Activated CD4-positive, alpha-beta T cell treated with anti-CD3 and anti-CD28 coated beads, Interleukin-2, amount 50 U/mL, for 16 hours (primary cell): ENCODE measurements at places on chromosomes 13 and 19.

DNA sequence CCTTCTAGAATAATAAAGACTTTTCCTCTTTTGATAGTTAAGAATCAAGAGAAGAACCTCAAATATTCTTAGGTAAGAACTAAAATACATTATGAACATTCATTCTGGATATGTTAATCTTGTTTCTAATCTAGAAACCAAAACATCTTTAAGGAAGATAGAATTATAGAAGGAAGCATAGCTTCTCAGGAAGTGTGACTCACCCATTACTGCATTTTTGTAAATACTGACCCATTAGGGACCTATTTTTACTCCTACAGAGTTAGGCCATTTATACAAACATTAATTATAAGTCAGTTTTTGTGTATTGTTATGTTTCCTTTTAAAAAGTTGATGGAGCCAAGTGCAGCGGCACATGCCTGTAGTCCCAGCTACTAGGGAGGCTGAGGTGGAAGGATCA lies 147.1 kb downstream of the NUFIP1 start:
- DNase-seq, result no peak

DNA sequence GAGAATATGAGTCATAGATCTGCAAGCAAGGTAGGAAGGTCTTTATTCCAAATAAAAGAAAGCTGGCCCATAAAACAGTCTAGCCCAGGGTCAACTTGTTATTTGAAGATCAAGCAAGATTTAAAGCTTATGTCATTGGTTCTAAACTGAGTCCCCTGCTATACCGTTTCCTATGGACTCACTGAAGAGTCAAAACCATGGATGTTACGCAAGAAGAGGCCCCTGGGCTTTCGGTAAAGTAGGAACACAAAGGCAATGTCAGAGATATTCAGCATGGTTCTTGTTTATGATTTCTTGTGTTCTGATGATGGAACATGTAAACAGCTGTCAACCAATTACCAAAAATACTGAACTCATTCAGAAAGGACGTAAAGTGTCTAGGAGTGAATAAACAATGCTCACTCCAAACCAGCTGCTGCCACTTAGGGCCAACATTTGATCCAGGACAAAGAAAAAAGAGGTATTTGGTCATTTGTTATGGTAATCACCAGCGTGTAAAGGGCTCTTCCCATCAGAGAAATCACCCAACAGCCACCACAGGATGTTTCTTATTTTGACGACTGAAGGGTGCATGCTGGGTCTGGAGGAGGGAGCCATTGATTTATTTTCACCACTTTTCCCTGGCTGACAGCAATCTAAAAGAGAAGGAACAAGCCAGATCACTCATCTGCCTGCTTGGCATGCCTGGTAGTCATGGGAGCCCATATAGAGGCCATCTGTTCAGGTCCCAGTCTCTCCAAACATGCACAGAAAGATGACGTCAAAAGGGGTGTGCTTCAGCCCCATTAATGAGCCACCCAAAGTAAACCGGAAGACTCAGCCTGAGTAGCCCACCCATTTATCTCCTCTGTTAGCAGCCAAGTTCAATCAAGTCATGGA lies 68.3 kb downstream of the FGF14 start:
- no peak for DNase-seq

DNA sequence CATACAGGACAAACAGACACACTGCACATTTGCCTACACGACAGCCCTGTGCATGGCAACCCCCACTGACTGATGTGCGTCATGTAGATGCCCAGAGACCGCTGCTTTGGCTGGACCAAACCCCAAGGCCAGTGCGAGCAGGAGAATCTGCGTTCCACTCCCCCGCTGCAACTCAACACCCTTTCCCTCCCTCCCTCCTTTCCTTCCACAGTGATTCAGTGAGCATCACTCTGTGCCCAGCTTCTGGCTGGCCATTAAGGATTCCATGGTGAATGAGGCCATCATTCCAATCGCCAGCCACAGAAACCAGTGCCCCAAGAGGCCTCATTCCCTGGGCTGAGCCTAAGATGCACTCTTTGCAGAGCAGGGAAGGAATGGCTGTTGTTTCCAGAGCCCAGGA lies 61.6 kb downstream of the GSX1 start:
- no peak for DNase-seq

GRCh38 chr13:45630791-45631190 lies 15.3 kb upstream of the ERICH6B start:
- no peak for DNase-seq

DNA sequence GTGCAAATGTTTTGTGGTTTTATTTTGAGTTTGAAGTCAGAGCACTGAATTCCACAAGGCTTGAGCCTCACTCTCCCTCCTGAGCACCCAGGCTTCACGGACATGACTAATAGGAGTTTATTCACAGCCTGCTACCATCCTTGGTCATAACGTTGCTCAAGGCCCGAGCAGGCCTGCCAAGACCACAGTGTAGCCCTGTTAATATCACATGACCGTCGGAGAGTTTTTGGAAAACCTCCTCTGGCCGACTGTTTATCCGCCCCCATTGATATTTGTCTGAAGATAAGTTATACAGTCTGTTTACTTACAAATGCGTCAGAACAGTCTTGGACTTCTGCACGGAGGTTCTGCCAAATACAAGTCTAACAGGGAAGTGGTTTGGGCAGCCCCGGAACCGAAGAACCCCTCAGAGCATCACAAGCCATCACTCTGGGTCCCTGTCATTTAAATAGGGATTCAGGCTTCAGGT lies 89.9 kb downstream of the COL4A2 start:
- no peak for DNase-seq

DNA sequence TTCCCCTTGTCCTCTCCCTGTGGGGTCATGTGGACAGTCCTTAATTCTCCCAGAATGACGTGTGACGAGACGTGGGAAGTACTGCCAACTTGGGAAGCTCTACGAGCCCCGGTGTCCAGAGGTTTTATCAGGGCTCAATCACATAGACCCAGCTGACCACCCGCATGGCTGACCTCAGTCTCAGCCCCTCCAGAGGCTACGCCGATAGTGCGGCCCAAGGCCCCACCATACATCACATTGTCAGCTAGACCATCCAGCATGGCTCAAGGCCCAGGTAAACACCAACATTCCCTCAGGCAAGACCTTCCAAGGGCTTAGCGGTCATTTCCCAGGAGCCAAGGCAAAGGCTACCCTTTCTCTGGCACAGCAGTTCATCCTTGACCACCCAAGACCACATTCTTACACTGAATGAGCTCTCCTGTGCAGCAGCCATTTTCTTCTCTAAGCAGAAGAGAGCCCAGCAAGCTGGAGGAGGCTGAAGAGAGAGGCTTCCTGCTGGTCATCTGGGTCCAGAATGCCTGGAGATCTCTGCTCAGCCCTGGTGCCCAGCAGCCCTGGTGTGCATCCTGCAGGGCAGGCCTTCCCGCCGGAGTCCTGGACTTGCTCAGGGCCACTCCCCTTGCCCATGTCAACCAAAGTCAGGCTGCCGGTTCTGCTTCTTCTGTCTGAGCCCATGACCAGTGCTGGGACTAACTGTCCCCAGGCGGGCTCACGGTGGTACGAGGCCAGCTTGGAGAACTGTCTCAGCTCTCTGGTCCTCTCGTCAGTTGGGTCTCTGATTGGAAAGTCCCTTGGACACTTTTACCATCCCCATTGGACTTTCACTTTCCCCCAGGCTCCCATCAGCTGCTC lies 7.9 kb upstream of the F10 start:
- no peak for DNase-seq

DNA sequence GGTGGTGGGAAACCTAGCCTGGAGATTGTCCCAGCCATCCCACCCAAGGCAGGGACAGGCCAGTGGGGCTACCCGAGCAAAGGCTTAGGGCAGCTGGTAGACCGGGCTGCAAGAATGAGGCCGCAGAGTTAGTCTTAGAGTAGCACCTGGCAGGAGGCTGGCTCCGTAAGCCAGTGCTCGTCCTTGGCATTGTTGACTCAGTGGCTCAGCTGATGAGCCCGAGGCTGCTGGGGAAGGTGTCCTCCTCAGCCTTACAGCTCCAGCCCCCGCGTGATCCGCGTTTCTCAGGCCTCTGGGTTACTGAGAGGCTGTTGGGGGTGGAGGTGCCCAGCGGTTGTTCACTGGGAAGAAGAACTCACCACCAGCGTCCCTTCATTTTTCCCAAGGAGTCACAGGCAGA lies 24.7 kb downstream of the PPP1R37 start:
- DNase-seq, result no peak

DNA sequence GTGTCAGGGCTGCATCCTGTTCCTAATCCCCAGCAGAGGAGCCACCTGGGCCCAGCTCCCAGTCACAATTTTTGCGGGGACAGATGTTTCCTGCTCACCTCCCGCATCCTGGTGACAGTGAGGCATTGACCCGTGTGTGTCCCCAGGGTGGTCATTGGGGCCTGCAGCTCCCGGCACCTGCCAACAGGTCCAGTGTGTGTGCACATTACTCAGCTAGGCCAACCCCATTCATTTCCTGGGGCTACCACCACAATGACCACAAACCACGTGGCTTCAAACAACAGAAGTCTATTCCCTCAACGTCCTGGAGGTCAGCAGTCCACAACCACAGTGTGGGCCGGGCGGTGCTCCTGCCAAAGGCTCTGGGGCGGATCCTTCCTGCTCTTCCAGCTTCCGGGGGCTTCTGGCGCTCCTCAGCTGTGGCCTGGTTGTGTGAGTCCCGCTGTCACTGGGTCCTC lies 11.9 kb upstream of the F2RL3 start:
- no peak for DNase-seq

- no peak for DNase-seq
Observed at GRCh38 chr13:96052656-96053002, 572 bp downstream of the UGGT2 start.

DNA sequence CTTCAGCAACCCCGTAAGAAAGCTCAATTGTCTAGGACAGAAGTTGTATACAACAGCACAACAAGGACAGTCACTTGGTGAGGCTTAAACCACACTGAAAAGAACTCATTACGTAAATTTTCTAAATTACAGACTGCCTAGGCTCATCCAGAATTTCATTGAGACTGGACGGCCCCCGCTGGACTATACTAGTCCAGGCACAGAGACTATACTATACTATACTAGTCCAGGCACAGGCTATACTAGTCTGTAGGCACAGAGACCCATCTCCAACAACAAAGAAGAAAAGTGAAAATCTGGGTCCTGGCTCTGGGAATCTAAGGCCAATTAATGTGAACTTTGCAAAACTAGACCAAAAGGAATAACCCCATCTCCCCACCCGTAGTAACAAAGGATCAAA lies 700 bp downstream of the ZNF816 start:
- peak; percentile 0 for DNase-seq

DNA sequence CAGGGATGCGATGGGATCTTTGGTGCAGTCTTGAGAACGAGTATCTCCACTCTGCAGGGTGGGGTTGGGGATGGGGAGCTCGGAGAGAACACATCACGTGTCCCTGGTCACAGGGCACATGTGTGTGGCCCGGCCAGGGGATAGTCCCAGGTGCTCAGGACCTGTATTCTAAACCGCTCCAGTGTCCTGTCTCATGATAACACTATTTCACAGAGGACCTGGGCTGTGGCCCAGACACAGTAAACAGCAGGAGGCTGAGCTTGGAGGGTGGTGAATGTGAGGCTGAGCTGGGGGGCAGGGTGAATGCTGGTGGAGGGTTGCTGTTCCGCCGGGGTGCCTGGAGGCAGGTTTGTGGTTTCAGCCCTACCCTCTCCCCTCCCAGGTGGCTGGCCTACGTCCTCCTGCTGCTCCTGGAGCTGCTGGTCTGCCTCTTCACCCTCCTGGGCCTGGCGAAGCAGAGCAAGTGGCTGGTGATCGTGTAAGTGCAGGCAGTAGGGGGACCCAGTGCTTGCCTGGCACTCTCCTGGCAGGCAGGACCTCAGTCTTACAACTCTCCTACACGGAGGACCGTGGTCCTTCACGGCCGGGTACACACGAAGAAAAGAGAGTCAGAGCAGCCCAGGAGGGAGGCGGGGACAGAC lies 11.1 kb downstream of the TTYH1 start:
- no peak for DNase-seq

- DNase-seq, result no peak
Observed at GRCh38 chr19:588741-589692, 664 bp upstream of the HCN2 start.

DNA sequence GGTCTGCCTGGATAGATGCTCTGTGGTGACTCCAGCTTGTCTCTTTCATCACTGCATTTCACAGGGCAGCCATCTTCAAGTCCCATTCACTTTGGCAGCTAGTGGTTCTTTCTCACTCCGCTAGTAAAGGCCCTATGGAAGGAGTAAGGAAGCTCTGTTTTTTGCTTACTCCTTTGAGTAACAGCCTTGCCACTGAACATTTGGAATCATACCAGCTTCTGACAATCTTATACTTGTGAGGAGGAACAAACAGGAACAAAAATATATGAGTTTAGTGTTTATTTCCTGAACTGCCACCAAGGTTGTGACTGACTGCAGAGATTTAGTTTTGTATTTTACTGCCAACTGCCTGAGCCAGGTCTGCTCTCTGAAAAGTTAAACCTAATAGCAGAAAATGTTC lies 38.7 kb downstream of the KCTD4 start:
- DNase-seq, result no peak

DNA sequence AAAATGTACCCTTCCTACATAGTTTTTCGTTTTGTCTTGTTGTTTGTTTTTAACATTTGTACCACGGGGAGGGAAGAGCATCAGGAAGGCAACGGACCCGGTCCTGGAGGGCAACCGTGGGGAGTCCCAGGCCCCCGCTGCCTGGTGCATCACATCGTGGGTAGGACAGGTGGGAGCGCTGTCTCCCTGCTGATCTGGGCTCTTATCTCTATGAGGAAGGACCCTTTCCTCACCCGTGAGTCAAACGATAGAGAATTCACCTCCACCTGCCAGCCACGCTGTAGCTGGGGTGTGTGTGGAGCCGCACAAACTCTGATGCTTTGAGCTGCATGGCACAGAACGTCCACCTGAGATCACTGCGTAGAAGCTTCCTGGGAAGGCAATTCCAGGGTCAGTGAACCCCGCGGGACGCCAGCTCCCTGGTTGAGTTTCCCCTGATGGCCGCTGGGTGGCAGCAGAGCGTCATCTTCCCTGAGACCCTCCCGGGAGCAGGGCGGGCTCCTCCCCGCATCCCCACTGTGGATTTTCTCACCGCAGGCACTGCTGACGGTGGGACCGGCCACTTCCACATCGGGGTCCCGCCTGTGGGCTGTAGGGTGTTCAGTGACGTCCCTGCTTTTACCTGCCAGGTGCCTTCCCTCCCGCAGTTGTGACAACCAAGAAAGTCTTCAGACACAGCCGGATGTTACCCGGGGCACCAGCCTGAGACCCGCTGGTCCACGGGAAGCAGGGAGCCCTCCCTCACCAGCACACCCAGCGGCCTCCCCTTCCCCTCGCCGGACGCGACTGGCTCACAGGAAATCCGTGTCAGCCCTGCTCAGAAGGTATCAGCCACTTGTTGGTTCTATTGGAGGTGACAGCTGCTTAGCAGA lies 54.7 kb downstream of the ZNF787 start:
- peak; percentile 59 for DNase-seq

- DNase-seq, result no peak
Observed at GRCh38 chr13:35393886-35394285, 82.6 kb downstream of the MAB21L1 start.

GRCh38 chr19:47697863-47698609 lies 15.2 kb upstream of the EHD2 start:
- DNase-seq, result peak; percentile 66

- no peak for DNase-seq
Observed at GRCh38 chr13:65454403-65454802, 1775.7 kb downstream of the PCDH9 start.

- peak; percentile 39 for DNase-seq
Observed at GRCh38 chr13:48571126-48571913, 38.4 kb upstream of the RCBTB2 start.

- no peak for DNase-seq
Observed at GRCh38 chr13:102145750-102146149, 256.1 kb downstream of the FGF14 start.

GRCh38 chr19:33248954-33249613 lies 23.4 kb upstream of the SLC7A10 start:
- no peak for DNase-seq
